Sigmoid colon (tissue), 7 donors: ENCODE measurements at places on chromosomes 12 and 14. TPM values are rescaled to one million over a fixed set of nuclear protein-coding genes. Genes with fewer than 3 reads are reported as not detected.

ZCCHC8 gene
- 21.4 TPM for total RNA-seq

RASSF9 gene
- total RNA-seq, result 3.9 TPM

NEMP1 gene
- 13.6 TPM for total RNA-seq

LBHD2 gene
- total RNA-seq, result not detected

STYK1 gene
- total RNA-seq, result 0.16 TPM

GALNT16 gene
- 4.3 TPM for total RNA-seq

SERPINA10 gene
- total RNA-seq, result not detected

PAX9 gene
- total RNA-seq, result 1.2 TPM

ZNF891 gene
- 3.1 TPM for total RNA-seq

PCBP2 gene
- 431 TPM for total RNA-seq

NRIP2 gene
- total RNA-seq, result 0.33 TPM

JDP2 gene
- 54.9 TPM for total RNA-seq

DNA sequence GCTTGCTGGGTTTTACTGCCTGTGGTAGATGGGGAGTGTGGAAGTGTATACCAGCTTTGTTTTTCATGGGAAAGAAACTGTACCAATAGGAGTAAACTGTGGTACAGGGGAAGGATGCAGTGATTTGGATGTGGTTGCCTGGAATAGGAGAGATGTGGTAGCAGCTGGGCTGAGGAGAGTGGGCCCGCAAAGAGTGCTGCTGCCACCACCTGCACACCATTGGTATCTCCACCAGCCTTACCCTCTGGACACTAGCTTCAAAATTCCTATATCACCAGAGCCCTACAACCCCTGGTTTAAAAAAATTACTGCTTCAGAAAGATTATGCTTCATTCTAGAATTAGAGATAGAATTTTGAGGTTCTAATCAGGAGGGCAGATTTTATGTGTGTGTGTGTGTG, 53.6 kb downstream of the AKAP6 start:
- DNase-seq, result no peak

GRCh38 chr14:69048456-69048855, 69.4 kb upstream of the ACTN1 start:
- no peak for DNase-seq

GRCh38 chr12:70353780-70354660, 12.1 kb upstream of the KCNMB4 start:
- DNase-seq, result no peak

- no peak for DNase-seq
Observed at GRCh38 chr14:38226366-38226765, 18.7 kb downstream of the SSTR1 start.

DNA sequence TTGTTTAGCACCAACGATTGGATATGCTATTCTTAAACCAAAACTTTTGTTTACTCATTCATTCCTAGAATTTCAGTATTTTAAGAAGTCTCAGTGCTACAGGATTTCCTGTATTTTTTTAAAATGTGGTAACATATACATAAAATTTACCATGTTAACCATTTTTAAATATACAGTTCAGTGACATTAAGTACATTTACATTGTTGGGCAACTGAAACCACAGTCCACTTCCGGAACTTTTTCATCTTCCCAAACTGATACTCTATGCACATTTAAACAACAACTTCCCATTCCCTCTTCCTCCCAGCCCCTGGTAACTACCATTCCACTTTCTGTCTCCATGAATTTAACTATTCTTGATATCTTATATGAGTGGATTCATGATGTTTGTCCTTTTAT, 30.3 kb downstream of the PDE3A start:
- no peak for DNase-seq

DNA sequence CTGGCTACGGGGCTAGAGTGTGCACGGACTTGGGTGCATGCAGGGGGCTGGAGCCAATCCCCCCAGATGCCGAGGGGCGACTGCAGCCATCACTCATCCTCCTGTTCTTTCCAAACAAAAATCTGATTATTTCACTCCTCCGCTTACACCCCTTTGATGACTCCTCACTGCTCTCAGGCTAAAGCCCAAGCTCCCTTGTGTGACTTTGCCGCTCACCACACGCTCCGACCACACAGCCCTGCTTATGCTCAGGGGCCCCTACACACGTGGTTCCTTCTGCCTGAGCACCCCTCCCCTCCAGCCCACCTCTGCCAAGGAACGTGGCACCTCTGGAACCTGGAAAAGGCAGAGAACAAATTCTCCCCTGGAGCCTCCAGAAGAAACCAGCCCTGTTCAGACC, 13.7 kb downstream of the CHFR start:
- DNase-seq, result no peak

DNA sequence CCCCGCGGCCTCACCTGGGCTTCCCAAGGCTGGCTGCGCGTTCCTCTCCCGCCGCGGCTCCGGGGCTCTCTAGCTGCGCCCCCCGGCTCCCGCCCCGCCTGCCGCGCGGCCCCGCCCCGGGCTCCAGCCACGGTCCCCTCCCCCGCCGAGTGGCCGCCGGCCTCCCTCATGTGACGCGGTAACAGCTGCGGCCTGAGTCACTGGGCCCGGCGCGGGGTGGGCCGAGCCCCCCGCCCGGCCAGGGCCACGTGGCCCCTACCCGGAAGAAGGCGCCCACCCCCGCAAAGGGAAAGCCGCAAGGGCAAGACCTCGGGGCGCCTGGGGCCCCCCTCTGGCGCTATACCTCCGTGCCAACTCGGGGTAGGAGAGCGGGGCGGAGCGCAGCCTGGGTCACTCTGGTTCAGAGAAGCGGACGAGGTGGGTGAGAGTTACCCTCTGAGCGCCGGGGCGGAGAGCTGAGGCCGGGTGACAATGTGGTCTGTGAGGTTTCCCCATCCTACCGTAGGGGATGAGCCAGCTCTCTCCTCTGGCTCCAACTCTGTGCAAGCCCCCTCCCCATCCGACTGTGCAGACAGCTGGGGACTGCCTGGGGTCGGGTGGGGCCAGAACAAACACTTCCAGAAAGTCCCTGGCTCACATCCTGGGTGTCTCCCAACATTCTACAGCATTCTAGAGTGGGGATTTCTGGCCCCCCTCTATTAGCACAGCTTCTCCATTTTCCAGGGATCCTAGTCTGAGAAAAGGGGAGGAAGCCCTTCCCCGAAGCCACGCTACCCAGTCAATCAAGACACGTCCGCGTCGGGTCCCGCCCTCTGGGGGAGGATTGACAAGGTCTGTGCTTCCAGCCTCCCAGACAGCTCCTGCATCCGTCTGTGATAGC, at the start of gene CD63:
TSS of gene CD63 (minus strand) at position 71 of the 880 bp plus-strand sequence. CDS start 668 bp downstream, outside the sequence.
- DNase-seq, result peak; percentile 97

DNA sequence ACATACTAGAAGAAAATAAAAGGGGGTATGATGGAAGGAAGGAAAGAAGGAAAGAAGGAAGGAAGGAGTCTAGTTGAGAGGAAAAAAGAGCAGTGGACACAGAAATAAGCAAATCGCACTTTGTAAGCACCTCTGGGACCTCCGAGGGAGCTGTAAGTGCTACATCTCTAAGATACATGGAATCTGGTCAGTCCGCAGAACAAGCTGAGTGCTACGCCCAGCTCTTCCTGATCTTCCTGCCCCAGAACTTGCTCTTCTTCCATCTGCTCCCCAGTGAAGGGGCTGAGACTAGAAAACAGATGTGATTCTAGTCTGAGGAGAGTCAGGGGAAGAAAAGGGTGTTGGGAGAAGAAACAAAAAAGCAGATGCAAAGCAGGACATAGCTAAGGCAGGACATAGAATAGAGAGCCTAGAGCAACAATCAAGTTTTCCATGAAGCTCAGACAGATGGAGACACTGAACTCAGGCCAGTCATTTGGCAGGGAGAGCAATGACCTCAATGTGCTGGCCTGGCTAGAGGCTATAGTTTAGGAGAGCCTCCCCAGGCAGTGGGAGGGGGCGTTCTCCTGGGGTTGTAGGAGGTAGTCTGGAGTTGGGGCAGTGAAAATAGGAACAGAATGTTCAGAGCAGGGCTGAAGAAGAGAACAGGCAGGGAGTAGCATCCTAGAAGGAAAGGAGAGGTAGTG, 1.7 kb upstream of the MFAP5 start:
- peak; percentile 85 for DNase-seq

GRCh38 chr12:779745-780734, 27.7 kb downstream of the WNK1 start:
- no peak for DNase-seq

DNA sequence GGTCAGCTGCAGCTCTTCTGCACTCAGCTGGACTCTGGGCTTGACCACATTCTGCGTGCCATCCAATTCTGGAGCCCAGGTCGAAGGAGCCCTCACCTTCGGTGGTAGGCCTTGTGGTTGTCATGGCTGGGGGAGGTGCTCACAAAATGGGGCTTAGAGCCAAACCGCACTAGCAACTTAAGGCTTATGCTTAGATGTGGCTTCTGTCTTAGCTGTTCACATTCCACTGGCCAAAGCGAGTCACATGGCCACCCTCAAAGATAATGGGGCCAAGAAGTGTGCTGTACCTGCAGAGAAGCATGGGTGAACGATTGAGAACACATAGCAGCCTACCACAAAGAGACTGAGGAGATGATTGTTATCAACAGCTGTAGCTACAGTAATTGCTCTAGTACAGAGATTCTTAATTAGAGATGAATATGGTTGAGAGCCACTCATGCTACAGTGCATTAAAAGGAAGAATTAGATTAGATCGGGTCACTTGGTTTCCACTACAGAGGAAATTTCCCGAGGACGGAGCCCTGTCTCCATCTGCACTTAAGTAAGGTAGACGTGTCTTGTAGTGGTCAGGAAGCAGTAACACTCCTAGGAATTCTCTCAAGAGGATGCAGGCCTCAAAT, 334.6 kb upstream of the FKBP4 start:
- peak; percentile 43 for DNase-seq

- no peak for DNase-seq
Observed at GRCh38 chr12:81617915-81618314, 141.2 kb downstream of the PPFIA2 start.

GRCh38 chr14:60665177-60665550, 15.9 kb upstream of the SIX1 start:
- DNase-seq, result no peak

GRCh38 chr14:78399316-78399889, 229.2 kb downstream of the NRXN3 start:
- no peak for DNase-seq

DNA sequence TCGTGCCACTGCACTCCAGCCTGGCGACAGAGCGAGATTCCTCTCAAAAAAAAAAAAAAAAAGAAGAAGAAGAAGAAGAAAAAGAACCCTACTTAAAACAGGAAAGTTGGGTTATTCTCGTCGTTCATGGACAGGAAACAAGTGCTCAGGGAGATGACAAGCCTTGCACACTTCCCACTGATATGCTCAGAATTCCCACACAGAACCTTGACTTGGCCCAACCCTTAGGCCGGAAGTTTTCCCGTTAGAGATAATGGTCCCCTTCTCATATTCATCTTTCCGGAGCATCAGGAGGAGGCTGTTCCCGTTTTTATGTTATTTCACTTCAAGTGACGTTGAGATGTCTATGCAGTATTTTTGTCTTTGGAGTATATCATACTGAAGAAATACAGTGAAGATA, 36.2 kb downstream of the APOBEC1 start:
- no peak for DNase-seq

DNA sequence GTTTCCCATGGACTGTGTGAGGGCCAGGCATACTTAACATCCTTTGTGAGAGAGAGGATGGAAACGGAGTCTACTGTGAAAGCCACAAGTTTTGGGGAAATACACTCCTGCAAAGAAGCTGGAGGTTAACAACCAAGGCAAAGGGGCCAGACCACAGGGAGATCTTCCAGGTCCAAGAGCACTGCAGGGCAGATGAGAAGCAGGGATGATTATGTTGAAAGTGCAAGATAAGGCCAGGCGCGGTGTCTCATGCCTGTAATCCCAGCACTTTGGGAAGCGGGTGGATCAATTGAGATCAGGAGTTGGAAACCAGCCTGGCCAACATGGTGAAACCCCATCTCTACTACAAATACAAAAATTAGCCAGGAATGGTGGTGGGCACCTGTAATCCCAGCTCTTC, 15.1 kb downstream of the COQ6 start:
- no peak for DNase-seq
